ENCODE measurements at places on chromosomes 5 and 9.

DNA sequence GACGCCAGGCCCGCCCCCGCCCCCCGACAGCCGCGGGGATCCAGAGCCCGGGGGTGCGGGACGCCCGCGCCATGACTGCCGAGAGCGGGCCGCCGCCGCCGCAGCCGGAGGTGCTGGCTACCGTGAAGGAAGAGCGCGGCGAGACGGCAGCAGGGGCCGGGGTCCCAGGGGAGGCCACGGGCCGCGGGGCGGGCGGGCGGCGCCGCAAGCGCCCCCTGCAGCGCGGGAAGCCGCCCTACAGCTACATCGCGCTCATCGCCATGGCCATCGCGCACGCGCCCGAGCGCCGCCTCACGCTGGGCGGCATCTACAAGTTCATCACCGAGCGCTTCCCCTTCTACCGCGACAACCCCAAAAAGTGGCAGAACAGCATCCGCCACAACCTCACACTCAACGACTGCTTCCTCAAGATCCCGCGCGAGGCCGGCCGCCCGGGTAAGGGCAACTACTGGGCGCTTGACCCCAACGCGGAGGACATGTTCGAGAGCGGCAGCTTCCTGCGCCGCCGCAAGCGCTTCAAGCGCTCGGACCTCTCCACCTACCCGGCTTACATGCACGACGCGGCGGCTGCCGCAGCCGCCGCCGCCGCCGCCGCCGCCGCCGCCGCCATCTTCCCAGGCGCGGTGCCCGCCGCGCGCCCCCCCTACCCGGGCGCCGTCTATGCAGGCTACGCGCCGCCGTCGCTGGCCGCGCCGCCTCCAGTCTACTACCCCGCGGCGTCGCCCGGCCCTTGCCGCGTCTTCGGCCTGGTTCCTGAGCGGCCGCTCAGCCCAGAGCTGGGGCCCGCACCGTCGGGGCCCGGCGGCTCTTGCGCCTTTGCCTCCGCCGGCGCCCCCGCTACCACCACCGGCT is 1.0 kb downstream of the FOXE1 start:
- DNase-seq: no peak

DNA sequence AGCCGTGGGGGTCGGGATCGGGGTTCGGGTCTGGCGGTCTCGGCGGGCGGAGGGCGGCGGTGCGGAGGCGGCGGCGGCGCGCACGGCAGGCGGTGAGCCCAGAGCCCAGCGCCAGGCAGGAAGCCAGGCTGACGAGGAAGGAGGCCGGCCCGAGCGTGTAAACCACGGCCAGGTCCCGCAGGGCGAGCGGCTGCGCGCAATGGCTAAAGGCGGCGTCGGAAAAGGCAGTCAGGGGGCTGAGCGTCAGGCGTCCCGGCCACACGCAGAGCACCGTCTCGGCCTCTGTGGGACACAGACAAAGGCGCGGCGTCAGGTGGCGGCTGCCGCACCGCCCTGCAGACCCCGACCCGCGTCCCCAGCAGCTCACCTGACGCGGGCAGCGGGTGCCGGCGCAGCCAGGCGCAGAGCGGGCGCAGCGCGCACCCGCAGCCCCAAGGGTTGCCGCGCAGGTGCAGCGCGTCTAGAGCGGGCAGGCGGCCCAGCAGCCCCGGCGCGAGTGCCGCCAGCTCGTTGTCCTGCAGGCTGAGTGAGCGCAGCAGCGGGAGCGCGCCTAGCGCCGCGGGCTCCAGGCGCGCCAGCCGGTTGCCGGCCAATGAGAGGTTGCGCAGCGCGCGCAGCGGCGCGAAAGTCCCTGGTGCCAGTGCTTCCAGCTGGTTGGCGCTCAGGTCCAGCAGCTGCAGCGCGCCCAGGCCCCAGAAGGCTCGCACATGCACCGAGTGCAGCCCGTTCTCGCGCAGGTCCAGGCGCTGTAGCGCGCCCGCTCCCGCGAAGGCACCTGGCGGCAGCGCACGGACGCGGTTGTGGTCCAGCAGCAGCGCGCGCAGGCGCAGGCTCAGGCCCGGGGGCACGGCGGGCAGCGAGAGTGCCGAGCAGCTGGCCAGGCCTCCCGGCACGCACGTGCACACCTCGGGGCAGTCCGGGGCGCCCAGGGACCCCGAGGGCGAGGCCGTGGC is 671 bp downstream of the LRRC26 start:
- DNase-seq: peak; percentile 27

DNA sequence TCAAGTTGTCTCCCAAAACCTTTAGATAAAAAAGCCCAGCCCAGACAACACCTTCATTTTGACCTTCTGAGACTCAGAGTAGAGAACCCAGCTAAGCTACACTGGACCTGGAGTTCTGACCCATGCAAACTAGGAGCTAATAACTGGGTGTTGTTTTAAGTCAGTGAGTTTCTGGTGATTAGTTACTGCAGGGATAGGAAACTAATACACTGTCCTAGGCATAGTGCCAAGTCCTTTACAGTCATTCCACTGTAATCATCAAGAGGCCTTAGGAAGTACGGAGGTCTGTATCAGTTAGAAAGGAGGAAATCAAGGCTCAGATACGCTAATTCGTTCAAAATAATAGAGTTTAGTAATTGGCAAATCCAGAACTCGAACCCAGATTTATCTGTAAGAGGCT is 197.9 kb downstream of the KCTD16 start:
- DNase-seq: no peak

- DNase-seq: peak; percentile 1
Measured at GRCh38 chr9:27033815-27034403, 28.4 kb upstream of the LRRC19 start.

DNA sequence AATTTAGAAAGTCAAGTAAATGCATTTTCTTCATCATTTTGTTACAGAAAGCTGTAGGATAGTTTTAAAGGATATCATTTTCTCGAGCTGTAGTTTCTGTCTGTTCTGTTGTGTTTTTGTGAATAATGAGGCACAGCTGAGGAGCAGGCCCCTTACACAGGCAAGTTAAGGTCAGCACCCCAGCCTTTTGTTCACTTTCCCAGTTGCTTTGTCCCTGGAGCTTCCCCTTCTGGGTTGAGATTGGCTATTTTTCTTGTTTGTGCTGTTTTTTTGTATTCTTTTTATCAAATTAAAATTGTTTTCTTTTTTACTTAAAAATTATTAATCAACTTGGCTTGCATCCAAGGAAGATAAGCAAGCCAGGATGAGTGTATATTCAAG is 213.8 kb upstream of the ACTBL2 start:
- DNase-seq: no peak

GRCh38 chr9:26891726-26892125 is 876 bp downstream of the CAAP1 start:
- no peak for DNase-seq

DNA sequence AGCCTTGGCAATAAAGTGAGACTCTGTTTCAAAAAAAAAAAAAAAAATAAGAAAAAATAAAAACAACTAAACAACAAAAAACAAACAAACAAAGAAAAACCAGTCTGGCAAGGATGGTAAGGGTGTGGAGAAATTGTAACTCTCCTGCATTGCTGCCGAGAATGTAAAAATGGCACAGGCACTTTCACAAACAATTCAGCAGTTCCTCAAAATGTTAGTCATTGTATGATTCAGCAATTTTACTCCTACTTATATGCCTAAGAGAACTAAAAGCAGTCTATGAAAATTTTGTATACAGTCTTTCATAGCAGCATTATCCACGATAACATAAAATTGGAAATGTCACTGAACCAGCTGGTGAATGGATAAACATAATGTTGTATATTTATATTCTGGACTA is 280.4 kb downstream of the CDH9 start:
- DNase-seq: no peak

DNA sequence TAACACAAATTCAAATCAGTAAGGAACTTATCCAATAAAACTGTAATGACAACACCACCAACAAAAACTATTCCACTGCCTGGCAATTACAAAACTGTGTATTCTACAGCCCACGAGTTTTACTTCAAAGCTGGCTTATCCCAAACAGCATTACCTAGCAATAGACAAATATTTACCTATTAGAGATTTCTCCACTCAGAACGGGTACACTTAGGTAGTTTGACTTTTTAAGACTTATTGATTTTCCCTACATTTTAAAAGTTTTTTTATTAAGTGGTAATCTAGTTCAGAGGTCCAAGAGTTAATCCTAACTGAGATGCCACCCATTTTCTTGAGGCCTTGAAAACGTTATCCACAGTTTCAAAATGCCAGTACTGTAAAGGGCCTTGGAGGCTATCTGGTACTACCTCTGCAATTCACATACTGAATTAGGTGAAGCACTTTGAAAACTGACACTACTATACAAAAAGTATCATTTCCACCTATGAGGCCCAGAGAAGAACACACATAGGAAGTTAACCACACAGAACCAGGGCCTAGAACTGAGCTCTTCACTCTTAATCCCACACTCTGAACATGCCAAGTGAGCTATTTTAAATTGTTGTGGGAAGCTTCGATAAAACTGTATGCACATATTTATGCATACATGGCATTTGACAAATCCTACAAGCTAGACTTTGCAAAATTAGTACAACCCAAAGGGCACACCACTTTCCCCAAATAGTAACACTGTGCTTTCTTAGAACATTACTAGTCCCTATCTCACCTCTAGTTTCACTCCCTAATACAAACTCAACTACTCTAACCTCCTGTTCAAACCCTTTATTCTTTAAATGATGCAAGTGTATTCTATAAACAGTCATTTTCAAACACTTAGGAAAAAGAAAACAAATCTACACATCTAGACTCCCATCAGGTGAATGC is 2.1 kb downstream of the NADK2 start:
- no peak for DNase-seq

GRCh38 chr5:125584140-125584520 is 837.7 kb upstream of the ZNF608 start:
- DNase-seq: no peak

- peak; percentile 38 for DNase-seq
Measured at GRCh38 chr5:174793684-174794328, 69.4 kb downstream of the MSX2 start.

- no peak for DNase-seq
Measured at GRCh38 chr5:139494832-139495231, 12.3 kb upstream of the STING1 start.

- DNase-seq: no peak
Measured at GRCh38 chr5:35066260-35066795, 18.6 kb upstream of the AGXT2 start.

GRCh38 chr9:124286292-124286931 is 28.7 kb downstream of the NEK6 start:
- DNase-seq: no peak

DNA sequence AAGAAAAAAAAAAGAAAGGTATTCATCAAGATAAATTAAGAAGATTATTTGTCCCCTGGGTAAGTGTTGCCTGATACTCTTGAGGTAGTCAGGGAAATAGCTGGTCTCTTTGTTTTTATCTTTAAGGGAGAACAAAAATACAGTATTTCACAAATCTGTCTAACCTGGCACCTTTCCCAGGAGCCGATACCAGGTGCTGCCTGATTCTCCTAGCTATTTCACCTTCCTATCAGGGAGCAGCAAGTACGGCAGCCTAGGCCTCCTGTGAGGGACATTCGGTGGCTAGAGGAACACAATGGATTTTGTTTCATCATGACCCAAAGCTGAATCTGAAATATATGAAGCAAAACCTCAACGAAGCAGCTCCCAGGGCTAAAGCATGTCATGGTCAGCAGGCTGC is 86.0 kb downstream of the TARS1 start:
- DNase-seq: no peak

DNA sequence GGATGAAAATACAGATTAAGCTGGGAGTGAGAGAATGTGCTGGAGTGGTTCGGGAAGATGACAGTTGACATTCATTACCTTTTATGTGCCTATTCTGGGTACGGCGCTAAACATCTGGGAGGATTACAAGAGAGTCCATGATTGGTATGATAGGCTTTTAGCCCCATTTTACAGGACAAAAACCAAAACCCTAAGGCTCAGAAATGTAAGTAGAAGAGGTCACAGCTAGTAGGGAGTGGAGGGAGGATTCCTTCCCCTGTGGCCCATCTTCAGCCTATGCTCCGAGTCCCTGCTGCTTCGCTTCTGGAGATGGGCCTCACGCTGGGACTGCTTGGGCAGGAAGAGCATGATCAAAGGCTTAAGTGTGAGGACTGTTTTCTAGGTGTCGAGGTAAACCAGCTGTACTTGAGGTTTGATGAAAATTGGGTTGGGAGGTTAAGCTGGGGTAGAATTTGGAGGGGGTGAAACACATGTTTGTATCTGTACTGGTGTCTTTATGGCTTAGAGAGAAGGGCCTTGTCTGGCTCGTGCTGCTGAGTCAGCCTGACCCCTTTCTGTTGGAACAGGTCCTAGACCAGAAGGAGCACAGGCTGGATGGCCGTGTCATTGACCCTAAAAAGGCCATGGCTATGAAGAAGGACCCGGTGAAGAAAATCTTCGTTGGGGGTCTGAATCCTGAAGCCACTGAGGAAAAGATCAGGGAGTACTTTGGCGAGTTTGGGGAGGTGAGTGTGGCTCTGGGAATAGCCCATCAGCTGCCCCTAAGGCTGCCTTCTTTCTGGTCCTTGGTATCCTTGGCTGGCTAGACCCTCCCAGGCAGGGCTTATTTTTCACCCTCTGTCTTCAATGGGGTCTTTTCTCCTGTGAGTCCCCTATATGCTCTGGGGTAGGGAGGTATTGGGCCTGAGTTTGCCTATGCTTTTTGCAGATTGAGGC is 2.1 kb downstream of the HNRNPAB start:
- DNase-seq: no peak

- no peak for DNase-seq
Measured at GRCh38 chr5:38622723-38623129, 66.3 kb upstream of the LIFR start.

DNA sequence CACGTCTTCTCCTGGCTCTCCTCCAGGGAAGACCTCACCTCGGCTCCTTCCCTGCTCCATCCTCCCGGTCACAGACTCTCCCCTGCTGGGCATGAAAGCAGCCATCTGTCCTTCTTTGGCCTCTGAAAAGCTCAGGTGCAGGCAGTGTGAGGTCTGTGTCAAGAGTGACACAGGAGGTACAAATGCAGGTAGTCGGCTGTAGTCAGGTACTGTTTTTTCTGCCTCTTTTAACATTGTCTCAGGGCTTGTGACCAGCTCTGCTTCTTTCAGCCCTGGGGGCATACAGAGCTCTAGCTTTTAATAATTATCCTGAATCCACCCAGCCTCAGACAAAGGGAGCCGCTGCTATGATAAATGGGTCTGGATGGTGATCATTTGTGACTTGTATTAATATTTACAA is 46.4 kb downstream of the C5orf15 start:
- DNase-seq: no peak

- DNase-seq: no peak
Measured at GRCh38 chr5:118561971-118562370, 426.4 kb downstream of the DTWD2 start.
